Kidney (tissue), 22 donors: ENCODE measurements at places on chromosomes 7 and 10.
A peak's percentile ranks its signal among the peaks of the same experiment; 100 is the strongest.

GRCh38 chr10:15780353-15781135 is 60.8 kb upstream of the ITGA8 start:
- no peak for DNase-seq

DNA sequence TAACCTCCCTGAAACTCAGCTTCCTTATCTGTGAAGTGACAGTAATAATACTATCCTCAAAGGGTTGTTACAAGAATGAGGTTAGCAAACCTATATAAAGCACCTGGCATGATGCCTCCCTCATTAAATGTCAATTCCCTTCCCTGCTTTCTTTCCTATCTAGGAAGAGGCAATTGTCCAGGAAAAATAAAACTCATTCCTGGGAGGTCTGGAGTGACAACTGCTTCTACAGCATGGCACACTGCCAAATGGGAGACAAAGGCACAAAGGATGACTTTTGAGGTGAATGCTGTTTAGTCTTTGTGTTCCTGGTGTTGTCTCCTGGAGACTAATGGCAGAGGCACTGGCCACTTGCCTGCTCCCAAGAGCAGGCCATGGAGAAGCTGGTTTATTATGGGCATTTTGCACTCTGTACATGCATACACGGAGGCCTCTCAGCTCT is 32.2 kb upstream of the PDE1C start:
- DNase-seq = no peak

GRCh38 chr7:28062197-28062991 is 118.2 kb downstream of the JAZF1 start:
- DNase-seq = peak; percentile 89

GRCh38 chr7:130893441-130893894 is 159.5 kb upstream of the KLF14 start:
- DNase-seq = peak; percentile 33

GRCh38 chr10:93553482-93554315 is 12.8 kb upstream of the FFAR4 start:
- DNase-seq = no peak

- no peak for DNase-seq
These were observed 62.8 kb upstream of the SAMD8 start for GRCh38 chr10:75048669-75049098.
